Omental fat pad (tissue), 4 donors: ENCODE measurements at places on chromosomes 6 and 20. TPM values are rescaled to one million over a fixed set of nuclear protein-coding genes. Genes with fewer than 3 reads are reported as not detected.

The WFDC5 gene
- total RNA-seq = not detected

DNA sequence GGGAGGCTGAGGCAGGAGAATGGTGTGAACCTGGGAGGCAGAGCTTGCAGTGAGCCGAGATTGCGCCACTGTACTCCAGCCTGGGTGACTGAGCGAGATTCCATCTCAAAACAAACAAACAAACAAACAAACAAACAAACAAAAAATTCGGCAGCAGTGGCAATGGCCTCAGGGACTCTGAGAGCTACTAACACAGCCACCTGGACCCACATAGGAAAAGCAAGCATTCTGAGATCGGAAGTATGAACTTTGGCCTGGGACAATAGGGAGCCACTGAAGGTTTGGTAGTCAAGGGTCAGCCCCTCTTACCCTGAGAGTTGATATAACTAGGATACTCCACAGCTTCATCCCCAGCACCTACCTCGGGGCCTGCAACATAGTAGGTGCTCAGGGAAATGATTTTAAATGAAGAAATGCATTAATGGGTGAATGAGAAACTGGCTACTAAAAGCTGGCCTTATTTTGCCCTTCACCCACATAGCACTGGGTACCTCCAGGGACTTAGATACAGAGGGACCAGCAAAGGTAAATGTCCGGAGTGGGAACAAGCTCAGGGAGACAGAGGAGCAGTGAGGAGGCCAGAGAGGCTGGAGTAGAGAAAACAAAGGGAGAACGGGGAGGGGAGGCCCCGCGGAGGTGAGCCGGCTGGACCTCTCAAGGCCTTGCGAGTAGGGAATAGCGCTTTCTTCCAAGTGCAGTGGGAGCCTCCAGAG lies 46.6 kb upstream of the PTGIS start:
- no peak for DNase-seq

GRCh38 chr6:16391451-16391912 lies 153.1 kb downstream of the GMPR start:
- no peak for DNase-seq

- DNase-seq = no peak
Observed at GRCh38 chr6:112415366-112415765, 68.2 kb downstream of the RFPL4B start.

The HLA-DQB1 gene
- 2.4 TPM for total RNA-seq

GRCh38 chr6:31797588-31797987 lies 2.0 kb upstream of the VARS1 start:
- DNase-seq = no peak

DNA sequence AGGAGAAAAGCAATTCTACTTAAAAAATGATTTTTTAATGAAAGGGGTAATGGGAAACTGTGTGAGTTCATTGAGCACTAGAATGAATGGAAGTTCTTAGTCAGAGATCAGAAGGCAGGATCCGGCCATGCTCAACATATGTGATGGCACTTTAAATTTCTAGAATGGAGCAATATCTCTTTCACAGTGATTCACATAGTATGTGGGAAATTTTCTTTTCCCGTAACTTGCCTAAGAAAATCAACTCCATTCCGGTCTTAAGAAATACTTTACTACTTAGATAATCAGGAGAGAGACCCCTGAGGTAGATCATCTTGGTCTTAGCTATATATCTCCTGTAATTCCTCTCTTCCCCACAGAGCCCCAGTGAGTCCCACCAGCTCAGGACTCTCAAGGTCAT lies 131.8 kb downstream of the SCML4 start:
- no peak for DNase-seq

GRCh38 chr6:14876778-14877613 lies 368.9 kb upstream of the JARID2 start:
- DNase-seq = no peak

The MAVS gene
- 35.9 TPM for total RNA-seq

DNA sequence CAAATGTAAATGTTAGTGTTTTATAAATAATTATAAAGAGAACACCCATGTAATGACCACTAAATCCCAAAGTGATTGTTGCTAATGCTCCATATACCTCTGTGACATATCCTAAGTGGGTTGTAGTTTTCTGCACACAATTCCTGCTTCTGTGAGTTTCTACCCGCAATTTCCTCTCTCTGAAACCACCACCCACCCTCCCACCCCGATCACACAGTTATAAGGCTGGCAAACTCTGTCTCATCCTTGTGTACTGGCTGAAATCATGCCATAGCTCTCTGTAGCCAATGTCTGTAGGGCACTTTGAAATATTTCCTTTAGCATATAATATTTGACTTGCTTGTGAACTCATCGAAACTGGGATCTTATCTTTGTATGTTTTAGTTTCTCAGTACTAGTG lies 236.6 kb downstream of the PLCB1 start:
- DNase-seq = no peak

- no peak for DNase-seq
Observed at GRCh38 chr6:95325916-95326315, 251.4 kb upstream of the MANEA start.

GRCh38 chr6:75353644-75354043 lies 69.1 kb upstream of the TMEM30A start:
- DNase-seq = no peak

The RIMS4 gene
- 0.65 TPM for total RNA-seq

The ZNF311 gene
- 0.36 TPM for total RNA-seq
